RWPE2 (cell line): ENCODE measurements at places on chromosomes 2 and 18.

GRCh38 chr18:354003-354402, 86.2 kb upstream of the THOC1 start:
- H3K27ac ChIP-seq: no peak overlapping the region
- DNase-seq: no peak
- H3K36me3 ChIP-seq: no peaks in the 10 kb centered on the region
- no peak overlapping the region for H3K4me3 ChIP-seq
- no peaks in the 10 kb centered on the region for H3K27me3 ChIP-seq

DNA sequence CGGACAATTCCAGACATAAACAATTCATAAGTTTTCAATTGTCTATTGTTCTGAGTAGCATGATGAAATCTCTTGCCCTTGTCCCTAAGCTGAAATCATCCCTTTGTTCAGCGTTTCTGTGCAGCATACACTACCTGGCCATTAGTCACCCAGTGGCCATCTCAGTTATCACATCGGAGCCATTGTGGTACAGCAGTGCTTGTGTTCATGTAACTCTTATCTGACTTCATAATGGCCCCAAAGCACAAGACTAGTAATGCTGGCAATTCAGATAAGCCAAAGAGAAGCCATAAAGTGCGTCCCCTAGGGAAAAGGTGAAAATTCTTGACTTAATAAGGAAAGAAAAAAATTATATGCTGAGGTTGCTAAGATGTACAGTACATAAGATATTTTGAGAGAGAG, 127.2 kb downstream of the FHOD3 start:
- no peaks in the 10 kb centered on the region for H3K36me3 ChIP-seq
- no peak for DNase-seq
- H3K27me3 ChIP-seq: no peaks in the 10 kb centered on the region
- H3K4me3 ChIP-seq: no peak overlapping the region

DNA sequence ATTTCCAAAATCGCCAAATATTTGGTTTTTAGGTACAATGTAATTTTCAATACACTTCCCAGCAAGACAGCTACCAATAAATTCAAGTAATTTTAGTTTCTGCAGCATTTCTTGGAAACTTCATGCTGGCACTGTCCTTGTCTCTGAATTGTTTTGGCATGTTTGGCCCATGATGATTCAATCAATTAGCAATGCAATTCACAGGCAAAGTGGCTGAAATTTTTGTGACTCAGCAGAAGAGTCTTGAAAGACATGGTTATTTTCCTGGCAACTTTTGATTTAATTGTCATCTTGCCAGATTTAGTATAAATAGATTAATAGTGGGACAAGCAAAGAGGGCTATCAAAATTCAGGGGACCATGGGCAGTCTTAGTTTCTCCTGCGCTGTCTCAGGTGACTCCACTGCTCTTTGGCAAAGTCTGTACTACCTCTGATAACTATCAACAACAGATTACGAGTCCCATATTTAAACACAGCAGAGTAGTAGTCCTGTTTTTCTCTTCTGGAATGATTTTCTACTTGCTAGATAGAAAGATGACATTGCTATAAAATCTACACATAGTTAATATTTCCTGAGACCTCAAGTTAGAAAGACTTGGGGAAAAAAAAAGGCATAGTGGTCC, 88.9 kb upstream of the CYP26B1 start:
- H3K4me3 ChIP-seq: no peak overlapping the region
- H3K27me3 ChIP-seq: no peaks in the 10 kb centered on the region
- H3K4me1 ChIP-seq: peaks cover 13% of the 10 kb centered on the region
- H3K27ac ChIP-seq: peak overlapping the region; percentile 26
- no peak for DNase-seq

- H3K4me3 ChIP-seq: no peak overlapping the region
- no peak for DNase-seq
- H3K36me3 ChIP-seq: no peaks in the 10 kb centered on the region; the same call in 1 of the 2 replicates
- H3K27me3 ChIP-seq: no peaks in the 10 kb centered on the region
- no peak overlapping the region for H3K27ac ChIP-seq
These were observed 110.6 kb upstream of the RIOK3 start for GRCh38 chr18:23342506-23342905.

GRCh38 chr2:66438891-66439811, 4.2 kb downstream of the MEIS1 start:
- H3K27me3 ChIP-seq: no peaks in the 10 kb centered on the region
- H3K36me3 ChIP-seq: peaks cover 44% of the 10 kb centered on the region
- DNase-seq: no peak
- H3K4me3 ChIP-seq: peak overlapping the region; percentile 81
- peak overlapping the region; percentile 80 for H3K27ac ChIP-seq

GRCh38 chr2:219630770-219631405, 3.5 kb downstream of the SLC4A3 start:
- H3K4me1 ChIP-seq: peaks cover 3% of the 10 kb centered on the region
- no peak overlapping the region for H3K27ac ChIP-seq
- no peaks in the 10 kb centered on the region for H3K36me3 ChIP-seq
- no peak overlapping the region for H3K4me3 ChIP-seq
- DNase-seq: no peak

- no peak overlapping the region for H3K27ac ChIP-seq
- H3K4me3 ChIP-seq: no peak overlapping the region
- no peaks in the 10 kb centered on the region for H3K36me3 ChIP-seq
- H3K4me1 ChIP-seq: no peaks in the 10 kb centered on the region
These were observed 46.7 kb downstream of the L3MBTL4 start for GRCh38 chr18:6368017-6368416.

- H3K27me3 ChIP-seq: no peaks in the 10 kb centered on the region
- H3K36me3 ChIP-seq: peaks cover 41% of the 10 kb centered on the region
- DNase-seq: no peak
These were observed 797 bp downstream of the TXNL4A start for GRCh38 chr18:79987566-79987965.

DNA sequence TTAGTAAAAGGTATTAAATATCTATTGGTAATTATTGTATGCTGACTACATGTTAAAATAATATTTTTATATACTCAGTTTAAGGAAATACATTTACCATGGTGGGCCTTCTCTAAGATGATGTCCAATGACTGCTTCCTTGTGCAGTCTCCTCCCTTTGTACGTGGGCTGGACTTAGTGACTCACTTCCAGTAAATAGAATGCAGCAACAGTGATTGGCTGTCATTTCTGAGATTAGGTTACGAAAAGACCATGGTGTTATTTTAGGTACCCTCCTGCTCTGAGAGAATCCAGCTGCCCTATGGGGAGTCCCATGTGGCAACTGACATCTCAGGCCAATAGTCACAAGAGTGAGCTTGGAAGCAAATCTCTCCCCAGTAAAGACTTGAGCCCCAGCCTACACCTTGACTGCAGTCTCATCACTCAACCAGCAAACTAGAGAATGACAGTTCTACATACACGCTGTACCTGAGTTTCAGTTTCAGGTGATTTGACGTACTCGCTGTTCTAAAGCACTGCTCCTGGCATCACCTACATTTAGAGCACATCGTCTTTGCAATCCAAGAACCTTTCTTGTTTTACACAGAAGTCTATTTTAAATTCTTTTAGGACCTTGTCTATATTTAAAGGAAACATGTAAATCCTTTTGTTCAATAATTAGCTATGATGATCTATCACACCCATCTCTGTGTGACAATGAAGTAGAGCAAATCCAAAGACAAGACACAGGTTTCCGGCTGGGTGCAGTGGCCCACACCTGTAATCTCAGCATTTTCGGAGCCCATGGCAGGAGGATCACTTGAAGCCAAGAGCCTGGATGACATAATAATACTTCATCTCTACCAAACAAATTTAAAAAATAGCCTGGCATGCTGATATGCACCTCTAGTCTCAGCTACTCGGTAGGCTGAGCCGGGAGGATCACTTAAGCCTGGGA, 87.2 kb downstream of the COBLL1 start:
- no peaks in the 10 kb centered on the region for H3K27me3 ChIP-seq
- no peak overlapping the region for H3K4me3 ChIP-seq
- H3K4me1 ChIP-seq: peaks cover 19% of the 10 kb centered on the region
- no peak overlapping the region for H3K27ac ChIP-seq
- DNase-seq: no peak

DNA sequence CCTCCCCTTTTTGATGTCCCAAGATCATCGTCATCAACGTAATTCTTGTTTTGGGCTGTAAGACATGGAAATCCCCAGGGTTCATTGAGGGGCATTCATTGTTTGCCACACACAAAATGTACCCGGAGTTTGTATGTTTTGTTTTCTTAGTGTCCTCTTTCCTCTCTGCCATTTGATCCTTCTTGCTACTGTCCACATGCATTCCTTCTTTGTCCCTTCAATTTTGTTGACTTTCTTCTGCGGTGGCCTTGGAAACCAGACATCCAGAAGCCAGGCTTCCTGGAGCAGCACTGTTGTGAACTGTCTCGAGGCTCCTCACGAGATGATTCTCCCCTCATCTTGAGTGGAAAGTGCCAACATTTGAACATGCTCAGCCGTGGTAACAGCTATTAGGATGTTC, 24.8 kb downstream of the IGFBP2 start:
- H3K27me3 ChIP-seq: no peaks in the 10 kb centered on the region
- H3K27ac ChIP-seq: peak overlapping the region; percentile 62
- peaks cover 22% of the 10 kb centered on the region for H3K4me1 ChIP-seq
- H3K36me3 ChIP-seq: peaks cover 14% of the 10 kb centered on the region

DNA sequence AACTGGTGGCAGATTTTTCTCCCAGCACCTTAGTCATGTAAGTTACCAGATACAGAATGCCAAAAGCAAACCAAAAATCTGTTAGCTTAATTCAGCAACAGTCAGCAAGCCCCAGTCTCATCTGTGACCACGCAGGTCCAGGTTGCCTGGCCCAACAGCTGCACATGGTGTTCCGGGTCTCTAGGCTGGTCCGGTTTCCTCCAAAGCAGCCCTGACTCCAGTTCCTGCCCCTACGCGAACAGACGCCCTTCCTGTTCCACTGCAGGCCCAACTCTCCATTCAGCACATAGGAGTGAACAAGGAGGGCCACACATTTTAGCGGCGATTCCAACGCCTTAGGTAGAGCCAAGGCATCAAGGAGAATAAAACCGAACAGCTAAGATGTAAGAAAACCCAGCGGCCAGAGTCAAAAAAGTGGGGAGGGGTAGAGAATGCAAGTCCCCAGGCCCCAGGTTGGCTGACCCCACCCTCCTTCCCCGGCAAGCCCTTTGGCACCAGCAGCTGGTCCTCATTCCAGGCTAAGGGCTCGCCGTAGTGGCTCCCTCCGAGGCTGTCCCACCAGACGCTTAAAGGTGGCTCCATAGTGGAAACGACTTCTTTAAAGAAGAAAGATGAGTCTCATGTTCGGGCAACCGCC, 1.5 kb downstream of the STK25 start:
- H3K27me3 ChIP-seq: no peaks in the 10 kb centered on the region
- peak overlapping the region; percentile 64 for H3K27ac ChIP-seq
- peak overlapping the region; percentile 54 for H3K4me3 ChIP-seq
- peaks cover 2% of the 10 kb centered on the region; the same call in 1 of the 2 replicates for H3K36me3 ChIP-seq
- no peaks in the 10 kb centered on the region for H3K4me1 ChIP-seq
- DNase-seq: no peak

- peaks cover 97% of the 10 kb centered on the region for H3K27me3 ChIP-seq
- no peaks in the 10 kb centered on the region for H3K4me1 ChIP-seq
- DNase-seq: no peak
- no peaks in the 10 kb centered on the region for H3K36me3 ChIP-seq
- H3K4me3 ChIP-seq: no peak overlapping the region
- H3K27ac ChIP-seq: no peak overlapping the region
These were observed 1.9 kb upstream of the EMX1 start for GRCh38 chr2:72915320-72915906.

- peaks cover 26% of the 10 kb centered on the region for H3K4me1 ChIP-seq
- no peak for DNase-seq
- peak overlapping the region; percentile 27 for H3K27ac ChIP-seq
- H3K27me3 ChIP-seq: no peaks in the 10 kb centered on the region
- H3K4me3 ChIP-seq: no peak overlapping the region
These were observed 156.7 kb downstream of the GALNT3 start for GRCh38 chr2:165637396-165637795.

DNA sequence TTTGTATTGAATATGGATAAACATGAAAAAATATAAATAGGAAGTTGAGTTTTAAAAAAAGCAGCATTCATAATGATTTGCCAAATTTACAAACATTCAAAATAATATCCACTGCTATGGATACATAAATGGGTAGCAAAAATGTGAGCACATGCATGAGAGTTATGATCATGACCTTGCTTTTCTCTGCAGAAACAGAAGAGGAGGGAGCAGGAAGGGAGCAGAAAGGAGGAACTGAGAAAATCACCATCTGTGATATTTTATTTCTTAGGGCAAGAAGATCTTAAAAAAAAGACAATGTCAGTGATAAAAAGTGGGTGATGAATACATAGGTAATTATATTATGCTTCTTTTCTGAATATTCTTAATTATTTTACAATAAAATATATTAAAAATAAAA, 17.7 kb upstream of the CCDC93 start:
- no peak overlapping the region for H3K27ac ChIP-seq
- no peak for DNase-seq
- H3K4me3 ChIP-seq: no peak overlapping the region

GRCh38 chr2:181485638-181485946, 28.4 kb downstream of the ITGA4 start:
- H3K27ac ChIP-seq: no peak overlapping the region
- no peaks in the 10 kb centered on the region for H3K4me1 ChIP-seq
- H3K36me3 ChIP-seq: no peaks in the 10 kb centered on the region
- no peaks in the 10 kb centered on the region for H3K27me3 ChIP-seq
- no peak for DNase-seq

- H3K27ac ChIP-seq: no peak overlapping the region
- no peak for DNase-seq
- no peaks in the 10 kb centered on the region for H3K4me1 ChIP-seq
- no peak overlapping the region for H3K4me3 ChIP-seq
- H3K27me3 ChIP-seq: no peaks in the 10 kb centered on the region
These were observed 210.9 kb upstream of the SMAD7 start for GRCh38 chr18:49161627-49162026.

GRCh38 chr2:10301941-10302478, 694 bp upstream of the HPCAL1 start:
- H3K27me3 ChIP-seq: no peaks in the 10 kb centered on the region
- peak overlapping the region; percentile 38 for H3K27ac ChIP-seq
- no peaks in the 10 kb centered on the region for H3K36me3 ChIP-seq
- DNase-seq: no peak
- peak overlapping the region; percentile 65 for H3K4me3 ChIP-seq
- peaks cover 22% of the 10 kb centered on the region for H3K4me1 ChIP-seq

DNA sequence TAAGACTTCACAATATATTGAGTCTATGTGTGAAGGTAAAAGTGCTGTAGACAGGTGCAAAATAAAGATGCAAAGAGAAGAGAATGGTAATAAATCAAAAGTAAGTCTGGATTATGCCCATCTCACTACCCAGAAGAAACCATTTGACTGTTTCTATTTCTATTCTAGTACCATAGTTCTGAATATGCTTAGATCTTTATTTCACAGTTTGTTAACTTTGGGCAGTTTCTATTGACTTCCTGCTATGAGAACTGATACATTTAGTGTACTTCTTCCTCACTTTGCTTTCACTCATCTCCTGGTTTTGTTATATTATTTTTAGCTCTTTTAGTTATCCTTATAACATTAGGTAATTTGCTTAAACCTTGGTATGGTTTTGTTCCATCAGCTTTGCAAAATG, 94.9 kb downstream of the HS1BP3 start:
- peaks cover 5% of the 10 kb centered on the region for H3K4me1 ChIP-seq
- no peak for DNase-seq
- H3K27me3 ChIP-seq: no peaks in the 10 kb centered on the region
- H3K27ac ChIP-seq: no peak overlapping the region
- H3K4me3 ChIP-seq: no peak overlapping the region
